ENCODE measurements at places on chromosomes 2 and 18. TPM values are rescaled to one million over a fixed set of nuclear protein-coding genes. Genes with fewer than 3 reads are reported as not detected.

DNA sequence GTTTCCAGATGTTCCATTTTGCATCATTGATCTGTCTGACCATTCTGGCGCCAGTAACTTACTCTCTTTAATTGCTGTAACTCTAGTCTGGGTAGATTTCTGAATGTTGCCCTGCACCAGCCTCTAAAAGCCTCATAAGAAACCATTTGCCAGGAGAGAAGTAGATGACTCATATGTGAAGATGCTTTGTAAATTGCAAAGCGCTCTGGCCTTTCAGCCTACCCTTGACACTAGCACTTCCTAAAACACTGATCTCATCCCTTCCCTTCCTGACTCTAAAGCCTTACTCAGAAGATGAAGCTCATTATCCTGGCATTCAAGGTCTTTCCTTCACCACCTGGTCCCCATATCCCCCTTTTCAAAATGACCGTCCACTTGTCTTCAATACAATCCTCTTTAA, 193.2 kb upstream of the MEX3C start:
- DNase-seq, result no peak
- H3K27me3 ChIP-seq, result peaks cover 1% of the 10 kb centered on the region
- no peak overlapping the region for H3K27ac ChIP-seq
- no peak overlapping the region for H3K4me3 ChIP-seq
- no peaks in the 10 kb centered on the region for H3K4me1 ChIP-seq

- no peaks in the 10 kb centered on the region for H3K36me3 ChIP-seq
- no peaks in the 10 kb centered on the region for H3K4me1 ChIP-seq
- no peak overlapping the region for H3K4me3 ChIP-seq
- H3K27me3 ChIP-seq, result no peaks in the 10 kb centered on the region
- H3K27ac ChIP-seq, result no peak overlapping the region
- no peak for DNase-seq
Measured at GRCh38 chr2:7899923-7900322, 781.9 kb upstream of the ID2 start.

The CRYBA2 gene
- total RNA-seq, result not detected

The SLC8A1 gene
- 30.5 TPM for total RNA-seq

The CETN1 gene
- not detected for total RNA-seq

DNA sequence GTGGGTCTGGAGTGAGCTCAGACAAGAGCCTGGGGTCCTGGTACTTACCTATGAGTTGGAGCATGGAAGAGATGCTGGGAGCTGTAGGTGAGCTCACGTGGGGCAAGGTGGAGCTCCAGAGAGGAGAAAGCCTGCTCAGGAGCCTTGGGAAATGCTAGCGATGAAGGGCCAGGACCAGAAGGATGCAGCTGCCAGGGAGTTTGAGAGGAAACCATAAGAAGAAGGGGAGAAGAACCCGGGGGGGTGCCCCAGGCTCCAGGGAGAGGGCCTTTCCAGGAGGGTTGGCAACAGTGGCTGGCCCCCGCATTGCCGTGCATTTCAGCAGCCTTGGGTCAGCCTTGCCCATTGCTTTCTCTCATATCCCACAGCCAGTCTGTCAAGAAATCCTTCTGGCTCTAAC, 268.7 kb downstream of the GLI2 start:
- no peaks in the 10 kb centered on the region for H3K36me3 ChIP-seq
- H3K27me3 ChIP-seq, result no peaks in the 10 kb centered on the region
- H3K4me1 ChIP-seq, result no peaks in the 10 kb centered on the region
- DNase-seq, result no peak
- H3K27ac ChIP-seq, result no peak overlapping the region
- no peak overlapping the region for H3K4me3 ChIP-seq

- no peak overlapping the region for H3K27ac ChIP-seq
- no peak for DNase-seq
- H3K4me3 ChIP-seq, result no peak overlapping the region
- H3K36me3 ChIP-seq, result no peaks in the 10 kb centered on the region
- no peaks in the 10 kb centered on the region for H3K4me1 ChIP-seq
- H3K27me3 ChIP-seq, result no peaks in the 10 kb centered on the region
Measured at GRCh38 chr2:170354855-170355780, 177.2 kb downstream of the MYO3B start.

DNA sequence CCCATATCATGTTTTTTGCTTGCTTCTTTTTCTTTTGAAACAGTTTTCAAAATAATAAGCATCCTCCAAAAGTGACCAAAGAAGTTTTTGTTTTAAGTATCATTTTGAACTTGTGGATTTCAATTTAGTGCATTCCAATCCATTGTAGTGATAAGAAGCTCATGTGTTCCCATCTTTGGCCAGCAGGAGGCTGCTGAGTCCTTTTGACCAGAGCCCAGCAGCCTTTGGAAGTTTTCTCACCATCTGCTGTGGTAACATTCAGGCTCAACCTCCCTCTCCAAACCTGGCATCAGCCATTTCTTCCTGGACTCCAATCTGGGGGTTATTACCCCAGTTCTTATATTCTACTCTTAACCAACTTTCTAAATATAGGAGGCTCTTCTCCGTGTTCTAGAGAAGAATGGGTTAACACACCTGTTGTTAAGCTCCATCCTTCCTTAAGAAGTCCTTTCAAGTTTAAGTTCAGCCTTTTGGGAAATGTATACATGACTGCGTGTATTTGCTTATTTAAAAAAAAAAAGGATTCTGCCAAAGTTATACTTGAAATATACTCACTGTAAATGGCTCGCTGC, 39.0 kb upstream of the MAL start:
- H3K4me1 ChIP-seq, result no peaks in the 10 kb centered on the region
- H3K27me3 ChIP-seq, result no peaks in the 10 kb centered on the region
- DNase-seq, result no peak
- H3K36me3 ChIP-seq, result no peaks in the 10 kb centered on the region

Measured in aorta (tissue), 5 donors.